Cortex of kidney (tissue), 1 donor: ENCODE measurements at places on chromosomes 1 and 21.

DNA sequence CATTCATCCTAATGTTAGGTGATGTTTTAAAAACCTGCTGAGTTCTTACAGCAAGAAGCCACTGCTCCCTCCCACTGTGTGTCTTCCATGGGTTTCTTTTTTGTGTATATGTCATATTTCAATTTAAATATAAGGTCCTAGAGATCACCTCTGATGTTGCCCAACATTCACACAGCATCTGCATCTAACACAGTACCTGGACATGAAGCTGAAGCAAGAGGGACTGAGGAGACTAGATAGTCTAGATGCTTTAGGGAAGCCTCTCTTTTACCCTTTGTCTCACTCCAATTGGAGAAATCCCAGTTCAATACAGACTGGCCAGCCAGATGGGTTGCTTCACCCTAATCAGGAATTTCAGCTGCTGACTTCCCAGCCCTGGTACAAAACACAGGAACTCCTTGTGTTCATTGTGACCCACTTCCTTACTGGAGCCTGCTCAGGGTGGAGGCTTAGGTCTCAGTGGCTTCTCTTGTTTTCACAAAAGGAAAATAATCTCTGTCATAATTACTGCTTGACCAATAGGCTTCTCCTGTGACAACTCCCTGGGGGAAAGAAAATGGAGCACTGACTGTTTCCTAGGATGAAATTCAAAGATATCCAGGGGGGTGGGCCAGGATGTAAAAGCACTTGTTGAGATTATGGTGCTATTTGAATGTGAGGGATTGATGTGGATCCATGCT lies 17.3 kb downstream of the BTG2 start:
- no peak for DNase-seq

- no peak for DNase-seq
Measured at GRCh38 chr1:212351588-212352362, 62.9 kb downstream of the PACC1 start.

DNA sequence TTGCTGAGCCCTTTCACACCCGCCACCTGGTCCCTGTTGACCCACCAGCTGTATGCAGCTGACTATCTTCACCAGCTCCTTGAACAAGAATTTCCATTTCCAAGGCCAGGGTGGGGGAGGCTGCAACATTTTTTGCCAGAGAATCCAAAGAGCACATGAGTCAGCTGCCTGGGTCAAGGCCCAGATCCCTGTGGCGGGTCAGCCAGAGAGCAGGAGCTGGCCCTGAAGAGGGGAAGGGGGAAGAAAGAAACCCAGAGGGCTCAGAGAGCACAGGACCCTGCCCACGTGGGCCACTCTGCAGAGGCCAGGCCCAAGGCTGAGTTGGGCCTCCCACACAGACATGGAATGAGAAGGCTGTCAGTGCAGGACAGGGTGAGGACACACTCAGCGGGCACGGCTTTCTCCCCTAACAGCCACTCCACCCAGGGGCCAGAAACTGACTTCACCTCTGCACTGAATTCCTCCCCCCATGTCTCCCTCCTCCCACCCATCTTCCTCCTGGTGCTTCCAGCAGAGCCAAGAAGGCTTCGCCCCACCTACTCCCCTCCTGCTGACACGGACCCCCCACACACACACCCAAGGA lies 28.9 kb downstream of the S100A6 start:
- no peak for DNase-seq

- no peak for DNase-seq
Measured at GRCh38 chr1:218395916-218396315, 50.8 kb downstream of the TGFB2 start.

DNA sequence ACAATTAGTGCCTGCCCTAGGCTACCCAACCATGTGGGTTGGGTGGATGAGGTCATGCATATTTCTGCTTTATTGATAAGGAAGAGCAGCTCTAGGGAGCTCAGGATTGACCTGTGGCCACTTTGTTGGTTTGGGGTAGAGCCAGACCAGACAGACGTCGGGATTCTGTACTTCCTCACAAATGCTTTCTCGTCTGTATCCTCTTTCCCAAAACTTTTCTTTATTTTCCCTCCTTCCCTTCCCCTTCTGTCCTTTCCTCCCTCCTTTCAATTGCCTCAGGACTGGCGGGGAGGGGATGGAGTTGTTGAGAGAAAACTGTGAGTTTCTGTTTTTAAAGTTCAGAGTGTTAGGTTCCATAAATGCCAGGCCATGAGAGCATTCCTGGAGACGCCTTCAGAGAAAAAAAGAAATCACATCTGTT lies 68.0 kb downstream of the UCK2 start:
- no peak for DNase-seq

DNA sequence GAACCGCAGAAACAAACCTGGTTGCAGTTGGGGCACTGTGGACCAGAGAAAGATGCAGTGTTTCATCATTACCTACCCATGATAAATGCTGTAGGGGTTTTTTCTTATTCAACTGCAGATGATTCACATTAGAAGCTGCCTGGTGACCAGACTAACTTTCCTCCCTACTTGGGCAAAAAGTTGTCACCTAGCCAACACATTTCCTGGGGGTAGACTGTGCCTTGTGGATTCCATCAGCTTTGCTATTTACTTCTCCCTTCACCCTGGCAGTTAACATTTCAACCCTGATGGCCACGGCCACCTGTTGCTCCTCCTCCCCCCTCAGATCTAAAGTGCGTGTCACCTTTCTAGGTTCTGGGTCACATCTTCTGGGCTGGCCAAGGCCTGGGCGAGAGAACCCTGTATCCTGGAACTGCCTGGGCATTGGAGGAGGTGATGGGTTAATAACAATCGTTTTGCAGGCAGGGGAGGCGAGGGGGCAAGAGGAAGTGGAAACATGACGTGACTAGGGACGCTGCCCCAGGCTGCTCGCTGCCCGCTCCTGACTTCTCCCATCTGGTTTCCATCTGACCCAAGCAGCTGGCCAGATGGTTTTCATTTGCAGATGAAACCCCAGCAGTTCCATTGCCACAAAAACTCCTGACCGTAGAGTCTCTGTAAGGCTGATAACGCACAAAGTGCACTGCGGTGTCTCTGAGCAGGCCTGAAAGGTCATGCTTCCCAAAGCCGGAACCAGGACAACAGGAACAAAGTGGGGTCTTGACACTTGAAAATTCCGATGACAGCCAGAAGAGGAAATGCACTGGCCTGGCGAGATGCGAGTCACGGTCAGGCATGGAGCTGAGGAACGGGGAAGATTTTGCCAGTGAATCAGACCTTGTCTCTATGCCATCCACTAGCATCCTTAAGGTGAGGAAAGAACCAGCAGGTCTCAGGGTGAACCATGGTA lies 36.6 kb downstream of the CAPZB start:
- no peak for DNase-seq

GRCh38 chr1:25173809-25174340 lies 58.4 kb downstream of the SYF2 start:
- no peak for DNase-seq

DNA sequence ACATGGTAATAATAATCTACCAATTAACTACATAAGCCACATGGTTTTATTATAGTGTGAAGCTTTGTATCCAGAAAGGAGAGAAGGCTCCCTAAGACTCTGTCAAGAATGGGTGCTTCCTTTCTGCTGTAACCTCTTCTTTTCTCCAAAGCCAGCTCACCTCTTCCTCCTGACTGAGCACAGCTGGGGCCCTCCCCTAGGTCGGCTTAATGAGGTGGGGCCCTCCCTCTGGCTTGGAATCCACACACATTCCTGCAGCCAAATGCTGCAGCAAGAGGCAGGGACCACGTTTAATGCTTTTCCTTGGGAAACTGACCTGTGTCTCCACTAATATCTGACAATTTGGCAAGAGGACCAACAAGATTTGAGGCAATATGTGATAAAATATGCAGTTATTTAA lies 94.8 kb downstream of the DSCAM start:
- no peak for DNase-seq

GRCh38 chr1:150813028-150813707 lies 5.1 kb upstream of the CTSK start:
- DNase-seq, result no peak

GRCh38 chr1:2594001-2594640 lies 7.5 kb downstream of the PRXL2B start:
- no peak for DNase-seq

DNA sequence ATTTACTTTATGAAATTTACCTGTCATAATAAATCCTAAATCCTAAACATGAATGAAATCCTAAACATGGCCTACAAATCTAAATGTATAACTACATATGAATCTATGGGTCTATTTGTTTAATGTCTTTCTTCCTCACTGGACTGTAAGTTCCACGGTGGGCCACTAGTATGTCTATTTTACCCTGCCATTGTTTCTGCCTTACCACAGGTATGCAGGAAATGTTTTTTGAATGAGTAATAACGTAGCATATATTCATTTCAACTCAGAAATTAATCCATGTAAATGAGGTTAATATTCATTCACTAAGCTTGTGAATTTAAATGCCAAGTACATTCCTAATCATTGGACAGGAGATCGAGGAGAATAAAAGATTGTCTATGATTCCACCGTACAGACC lies 35.3 kb downstream of the B3GALNT2 start:
- no peak for DNase-seq

DNA sequence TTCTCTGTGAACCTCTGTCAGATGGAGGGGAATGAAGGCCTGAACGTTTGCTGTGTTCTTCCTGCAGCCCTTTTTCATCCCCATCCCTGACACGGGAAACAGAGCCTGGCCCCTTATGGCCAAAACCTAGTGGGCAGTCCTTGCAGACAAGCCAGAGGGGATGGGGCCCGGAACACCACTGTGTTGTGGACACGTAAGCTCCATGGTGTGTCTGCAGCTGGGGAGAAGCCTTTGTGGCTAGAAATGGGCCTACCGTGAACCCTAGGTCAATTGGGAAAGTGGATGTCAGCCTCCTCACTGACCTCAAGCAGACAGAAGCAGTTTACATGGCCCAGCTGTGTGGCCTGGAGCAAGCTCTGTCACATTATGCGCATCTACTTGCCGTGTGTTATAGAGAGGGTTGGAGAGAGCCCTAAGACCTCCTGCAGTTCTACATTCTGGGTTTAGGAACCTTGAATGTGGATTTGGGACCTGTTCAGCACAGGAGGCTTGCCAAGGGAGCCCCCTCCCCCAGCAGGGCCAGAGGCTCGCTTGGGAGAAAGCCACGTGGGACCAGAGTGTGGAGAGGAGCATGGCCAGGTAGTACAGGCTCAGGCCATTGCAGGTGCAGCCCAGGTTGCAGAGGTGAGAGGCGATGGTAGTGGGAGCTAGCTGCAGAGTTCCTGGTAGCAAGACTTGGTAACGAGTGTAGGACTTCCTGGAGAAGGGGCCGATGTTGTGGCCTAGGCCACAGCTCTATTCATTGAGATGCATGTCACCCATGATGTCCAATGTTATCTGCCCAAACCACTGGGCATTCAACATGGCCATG lies 20.7 kb downstream of the PARS2 start:
- no peak for DNase-seq
